Stimulated activated CD8-positive, alpha-beta memory T cell treated with anti-CD3 and anti-CD28 coated beads, Interleukin-7, amount 100 ng/mL, for 48 hours (primary cell): ENCODE measurements at places on chromosomes 11 and 22.
A peak's percentile ranks its signal among the peaks of the same experiment; 100 is the strongest.

DNA sequence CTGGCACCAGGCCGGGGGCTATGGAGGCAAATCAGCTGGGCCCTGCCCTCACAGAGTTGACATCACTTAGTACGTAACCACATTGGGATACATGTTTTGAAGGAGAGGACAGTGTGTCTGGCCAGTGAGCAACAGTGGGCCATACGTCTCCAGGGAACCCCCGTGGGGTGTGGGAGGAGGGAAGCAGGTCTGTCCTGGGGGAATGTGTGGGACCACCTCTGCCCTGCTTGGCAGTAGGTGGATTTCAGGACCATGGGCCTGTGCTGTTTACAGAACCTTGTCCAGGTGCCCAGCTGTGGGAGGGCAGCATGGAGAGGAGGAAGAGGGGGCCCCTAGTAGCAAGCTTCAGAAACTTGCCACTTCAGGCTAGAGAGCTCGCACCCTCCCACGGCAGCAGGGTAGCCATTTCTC is 21.0 kb downstream of the P2RY2 start:
- no peak for DNase-seq

DNA sequence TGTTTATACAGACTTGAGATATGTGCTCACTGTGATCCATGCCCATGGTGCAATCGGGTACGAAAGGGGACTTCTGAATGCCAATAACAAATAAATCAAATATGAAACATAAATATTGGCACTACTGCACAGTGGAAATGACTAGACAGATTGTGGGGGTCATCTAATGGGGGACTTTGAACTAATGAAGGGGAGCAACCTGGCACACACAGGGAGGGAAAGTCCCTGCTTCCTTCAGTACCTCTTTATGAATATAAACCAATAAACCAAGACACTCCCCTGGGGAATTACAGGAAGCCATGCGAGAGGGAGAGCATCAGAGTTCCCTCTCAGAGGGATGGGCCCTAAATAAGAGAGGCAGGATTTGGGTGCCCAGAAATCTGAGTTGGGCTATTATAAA is 21.1 kb downstream of the MIF start:
- no peak for DNase-seq

- DNase-seq: no peak
These were observed 188.9 kb downstream of the BCR start for GRCh38 chr22:23369054-23369685.

- no peak for DNase-seq
These were observed 9.3 kb downstream of the SLC37A2 start for GRCh38 chr11:125072218-125072960.

DNA sequence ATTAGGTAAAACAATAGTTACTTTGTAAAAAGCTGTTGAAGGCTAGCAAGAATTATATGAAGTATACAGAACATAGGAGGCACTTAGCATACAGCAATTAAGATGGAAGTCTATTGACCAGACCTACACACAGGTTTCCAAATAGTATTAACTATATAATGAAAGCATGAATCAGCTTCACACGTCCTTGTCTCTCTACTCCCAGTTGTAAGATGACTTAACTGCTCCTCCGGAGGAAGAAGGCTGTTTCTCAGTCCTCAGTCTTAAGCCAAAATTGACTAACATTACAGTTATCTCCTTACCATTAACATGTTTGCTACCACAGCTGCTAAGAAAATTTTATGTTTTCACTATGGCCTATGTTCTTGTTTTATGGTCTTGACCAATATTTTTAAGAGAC is 24.7 kb downstream of the SIK3 start:
- DNase-seq: no peak

DNA sequence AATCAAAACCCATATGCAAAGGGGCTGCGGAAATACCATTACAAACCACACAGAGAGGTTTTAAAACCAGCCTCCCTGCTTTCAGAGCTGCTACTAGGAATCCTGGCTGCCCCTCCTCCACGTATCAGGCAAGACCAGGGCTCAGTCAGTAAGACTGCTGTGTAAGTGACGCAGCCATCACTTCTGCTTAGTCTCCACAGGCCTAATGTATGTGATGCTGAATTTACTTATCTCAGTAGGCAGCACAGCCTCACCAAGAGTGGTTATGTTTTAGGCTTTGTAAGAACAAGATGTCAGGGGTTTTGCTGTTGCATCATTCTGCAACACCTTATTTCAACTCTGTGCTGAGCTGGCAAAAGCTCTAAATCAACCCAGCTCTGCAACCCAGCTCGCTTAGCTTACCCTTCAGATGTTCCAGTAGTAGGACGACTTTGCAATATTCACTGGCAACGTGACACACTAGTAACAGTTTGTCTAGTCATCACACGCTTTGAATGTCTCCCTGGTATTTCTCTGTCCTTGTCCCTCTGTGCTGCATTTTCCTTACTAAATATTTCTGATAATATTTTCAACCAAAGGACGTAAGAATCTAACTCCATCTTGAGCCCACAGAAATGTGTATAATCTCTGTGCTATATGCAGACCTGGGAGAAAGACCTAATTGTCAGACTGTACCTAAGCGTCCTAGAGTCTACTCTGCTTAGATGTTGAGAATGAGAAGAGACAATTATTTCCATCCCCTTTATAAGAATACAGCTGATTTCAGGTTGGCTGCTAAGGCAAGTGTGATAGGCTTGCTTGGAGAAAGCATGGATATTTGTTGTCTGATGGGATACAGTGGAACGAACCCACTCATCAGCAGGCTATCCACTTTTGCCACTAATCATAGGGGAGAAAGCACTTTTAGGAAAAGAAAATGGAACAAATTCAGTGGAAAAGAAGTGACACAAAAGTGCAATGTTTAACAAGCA is 72.2 kb downstream of the LARGE2 start:
- DNase-seq: no peak

- DNase-seq: no peak
These were observed 24.3 kb upstream of the SLCO2B1 start for GRCh38 chr11:75126564-75126963.

DNA sequence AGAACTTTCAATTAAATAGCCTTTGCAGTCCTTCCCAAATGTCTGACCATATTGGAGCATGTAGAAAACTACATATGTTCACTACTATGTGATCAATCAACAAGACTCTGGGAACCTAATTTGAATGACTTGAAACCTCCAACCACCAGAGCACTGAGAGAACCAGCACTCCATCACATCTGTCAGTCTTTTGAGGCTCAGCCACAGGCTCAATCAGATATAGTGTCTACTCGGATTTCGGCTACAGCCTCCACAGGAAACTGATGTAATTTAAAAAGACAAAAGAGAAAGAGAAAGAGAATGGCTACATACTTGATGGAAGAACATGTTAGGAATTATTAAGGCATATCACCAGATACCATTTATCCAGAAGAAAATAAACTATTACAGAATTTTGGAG is 859.0 kb downstream of the FAM181B start:
- DNase-seq: no peak

DNA sequence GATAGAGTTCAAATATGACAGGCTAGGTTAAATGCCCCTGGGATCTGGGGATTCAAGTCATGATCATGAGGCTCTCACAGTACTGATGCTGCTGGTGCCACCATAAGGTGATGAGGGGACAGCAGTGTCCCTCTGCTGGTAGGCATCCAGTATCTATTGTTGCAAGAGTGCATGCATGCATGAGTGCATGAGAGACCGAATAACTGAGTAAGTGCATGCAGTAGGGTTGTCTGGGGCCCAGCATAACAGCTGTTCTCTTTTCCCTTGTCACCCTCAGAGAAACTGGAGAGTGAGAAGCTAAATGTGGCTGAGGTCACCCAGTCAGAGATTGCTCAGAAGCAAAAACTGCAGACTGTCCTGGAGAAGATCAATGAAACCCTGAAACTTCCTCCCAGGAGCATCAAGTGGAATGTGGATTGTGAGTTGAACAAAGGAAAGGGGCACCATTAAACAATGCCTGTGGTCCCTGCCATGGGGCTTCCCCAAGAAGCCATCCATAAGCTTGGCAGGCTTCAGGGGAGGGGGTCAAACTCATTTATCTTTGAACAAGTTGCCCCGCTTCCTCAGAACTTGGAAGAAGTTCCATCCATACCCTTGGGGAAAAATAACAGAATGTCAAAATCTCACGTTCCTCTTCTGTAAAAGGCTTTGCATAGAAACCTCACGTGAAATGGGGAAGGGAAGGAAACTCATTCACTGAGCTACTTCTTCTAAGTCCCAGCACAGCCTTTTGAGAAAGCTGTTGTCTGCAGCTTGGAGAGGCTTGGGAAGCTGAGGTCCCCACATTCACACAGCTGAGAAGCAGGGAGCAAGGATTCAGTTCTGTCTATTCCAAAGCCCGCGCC is 119.0 kb downstream of the PARVA start:
- DNase-seq: no peak

DNA sequence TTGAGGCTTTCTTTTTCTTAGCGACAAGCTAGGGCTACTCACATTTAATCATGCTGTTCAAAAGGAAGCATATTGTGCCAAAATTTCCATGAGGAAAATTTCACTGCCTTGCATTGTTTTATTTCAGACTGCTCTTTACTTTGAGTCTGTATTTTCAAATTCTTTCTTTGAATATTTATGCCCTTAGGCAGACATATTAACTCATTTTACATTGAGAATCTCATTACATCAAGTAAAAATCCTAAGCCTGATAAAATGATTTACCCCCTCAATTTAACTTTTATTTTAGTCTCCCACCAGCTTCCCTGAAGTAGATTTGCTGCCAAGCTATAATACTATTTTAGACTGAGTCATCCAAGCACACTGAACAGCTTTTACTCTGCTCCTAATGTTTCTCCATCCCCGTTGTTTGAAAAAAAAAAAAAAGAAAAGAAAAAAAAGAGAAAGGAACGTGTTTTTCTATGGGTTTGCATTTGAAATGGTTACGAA is 189.3 kb upstream of the MTMR2 start:
- DNase-seq: no peak

DNA sequence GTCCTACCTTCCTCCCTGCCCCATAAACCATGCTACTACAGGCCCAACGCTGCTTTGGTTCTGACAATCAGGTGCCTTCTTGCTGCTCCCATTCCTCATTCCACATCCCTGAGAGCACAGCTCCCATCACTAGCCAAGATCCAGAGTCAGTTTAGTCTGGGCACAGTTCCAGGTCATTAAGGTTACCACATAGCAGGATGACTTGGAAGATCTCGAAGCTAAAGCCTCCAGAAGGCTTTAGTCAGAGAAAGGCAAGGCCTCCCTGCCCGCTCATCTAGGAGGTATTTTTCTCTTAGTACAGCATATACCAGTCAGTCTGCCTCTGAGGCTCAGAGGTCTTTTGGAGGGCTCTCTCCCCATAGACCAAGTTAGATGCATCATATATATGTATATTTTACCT is 30.3 kb downstream of the TRIM66 start:
- DNase-seq: no peak

DNA sequence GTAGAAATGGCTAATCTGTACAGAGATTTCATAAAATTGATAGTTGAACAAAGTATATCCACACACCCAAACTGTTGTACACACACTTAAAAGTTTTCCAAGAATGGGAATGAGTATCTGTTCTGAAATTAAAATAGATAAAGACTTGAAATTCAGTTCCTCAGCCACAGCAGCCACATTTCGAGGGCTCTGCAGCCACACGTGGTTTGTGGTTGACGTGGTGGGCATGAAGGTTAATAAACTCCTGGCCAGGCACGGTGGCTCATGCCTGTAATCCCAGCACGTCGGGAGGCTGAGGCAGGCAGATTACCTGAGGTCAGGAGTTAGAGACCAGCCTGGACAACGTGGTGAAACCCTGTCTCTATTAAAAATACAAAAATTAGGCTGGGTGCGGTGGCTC is 24.0 kb downstream of the TPST2 start:
- no peak for DNase-seq

GRCh38 chr11:130771708-130772107 is 144.6 kb downstream of the SNX19 start:
- no peak for DNase-seq

GRCh38 chr22:20781272-20781990 is 7.5 kb downstream of the SERPIND1 start:
- peak; percentile 72 for DNase-seq

- peak; percentile 64 for DNase-seq
These were observed 17.3 kb upstream of the SLC29A2 start for GRCh38 chr11:66388780-66389386.

DNA sequence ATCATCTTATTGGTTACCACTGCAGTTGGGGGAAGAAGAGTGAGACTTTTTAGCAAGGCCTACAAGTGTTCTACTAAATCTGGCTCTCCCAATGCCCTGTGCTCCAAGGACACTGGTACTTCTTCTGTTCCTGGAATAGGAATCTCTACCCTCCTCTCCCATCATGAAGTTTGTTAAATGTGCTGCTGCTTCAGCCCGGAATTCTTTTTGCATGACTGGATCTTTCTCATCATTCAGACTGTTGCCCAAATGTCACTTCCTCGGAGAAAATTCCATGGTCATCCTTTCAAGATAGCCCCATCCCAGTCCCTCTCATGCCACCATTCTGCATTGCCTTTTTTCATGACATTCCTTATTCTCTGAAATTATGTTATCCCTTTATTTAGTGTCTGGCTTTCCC is 400.8 kb downstream of the SOX6 start:
- DNase-seq: no peak

DNA sequence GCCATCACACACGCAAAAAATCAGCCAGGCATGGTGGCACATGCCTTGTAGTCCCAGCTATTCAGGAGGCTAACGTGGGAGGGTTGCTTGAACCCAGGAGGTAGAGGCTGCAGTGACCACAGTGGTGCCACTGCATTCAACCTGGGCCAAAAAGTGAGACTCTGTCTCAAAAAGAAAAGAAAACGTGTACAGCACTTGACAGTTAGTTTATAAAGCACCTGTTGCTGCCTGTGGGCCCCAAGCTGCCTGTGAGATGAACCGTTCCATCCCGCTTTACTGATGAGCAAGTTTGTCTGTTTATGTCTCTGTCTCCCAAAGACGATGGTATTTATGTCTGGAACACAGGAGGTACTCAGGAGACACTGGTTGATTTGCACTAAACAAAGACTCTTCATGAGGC is 1.5 kb upstream of the PRR5 start:
- no peak for DNase-seq

- no peak for DNase-seq
These were observed 4.6 kb downstream of the CHRDL2 start for GRCh38 chr11:74726547-74727182.

DNA sequence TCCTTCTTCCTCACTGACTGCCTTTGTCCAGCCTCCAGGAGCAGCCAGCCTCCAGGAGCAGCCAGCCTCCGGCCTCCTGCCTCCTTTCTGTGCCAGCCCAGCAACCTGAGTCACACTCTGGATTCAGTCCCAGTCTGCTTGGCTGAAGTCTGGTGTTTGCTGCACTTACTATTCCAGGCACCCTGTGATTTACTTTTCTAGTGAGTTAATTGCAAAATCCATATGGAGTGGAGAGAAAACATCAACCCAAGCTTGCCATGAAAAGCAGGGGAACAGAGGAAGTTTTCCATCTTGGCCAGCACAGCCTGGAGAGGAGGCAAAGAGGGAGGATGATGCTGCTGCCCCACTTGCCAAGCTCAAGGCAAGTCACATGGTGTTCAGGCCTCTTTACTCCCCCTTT is 400.5 kb downstream of the TENM4 start:
- DNase-seq: no peak

- no peak for DNase-seq
These were observed 20.5 kb downstream of the EPS8L2 start for GRCh38 chr11:726278-727220.

GRCh38 chr11:4211991-4212390 is 117.4 kb downstream of the RRM1 start:
- no peak for DNase-seq
